GOT3 (cell line): ENCODE measurements at places on chromosomes 7 and 10.

GRCh38 chr10:63833411-63834060, 312.3 kb downstream of the REEP3 start:
- no peak for DNase-seq

DNA sequence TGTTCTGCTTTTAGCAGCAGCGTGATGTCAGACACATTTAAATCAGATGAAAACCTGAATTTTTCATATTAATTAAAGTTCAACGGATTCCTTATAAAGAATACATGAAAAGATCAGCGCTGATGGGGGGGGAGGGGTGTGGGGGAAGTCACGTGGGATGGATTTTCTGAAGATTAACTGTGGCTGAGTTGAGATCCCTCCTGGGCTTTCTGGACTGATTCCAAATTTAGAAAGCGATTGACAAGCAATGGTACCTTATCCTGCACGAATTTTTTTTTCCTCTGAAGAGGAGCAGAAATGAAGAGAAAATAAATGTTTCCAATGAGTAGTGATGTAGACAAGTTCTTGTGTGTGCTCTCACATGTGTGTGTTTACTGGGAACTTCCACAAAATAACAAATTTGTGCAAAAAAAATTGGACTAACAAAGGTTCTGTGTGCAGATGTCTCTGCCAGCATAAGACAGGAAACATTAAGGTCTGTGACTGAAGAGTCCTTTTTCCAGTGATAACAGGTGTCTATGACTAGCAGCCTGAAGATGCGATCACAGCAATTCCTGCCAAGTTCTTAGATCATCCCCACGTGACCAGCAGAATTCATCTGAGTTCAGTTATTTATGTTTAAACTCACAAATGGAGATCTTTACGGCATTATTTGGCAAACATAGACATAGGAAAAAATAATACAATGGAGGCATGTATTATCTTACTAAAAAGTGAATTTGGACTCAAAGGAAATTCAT, 585.2 kb upstream of the CELF2 start:
- no peak for DNase-seq

DNA sequence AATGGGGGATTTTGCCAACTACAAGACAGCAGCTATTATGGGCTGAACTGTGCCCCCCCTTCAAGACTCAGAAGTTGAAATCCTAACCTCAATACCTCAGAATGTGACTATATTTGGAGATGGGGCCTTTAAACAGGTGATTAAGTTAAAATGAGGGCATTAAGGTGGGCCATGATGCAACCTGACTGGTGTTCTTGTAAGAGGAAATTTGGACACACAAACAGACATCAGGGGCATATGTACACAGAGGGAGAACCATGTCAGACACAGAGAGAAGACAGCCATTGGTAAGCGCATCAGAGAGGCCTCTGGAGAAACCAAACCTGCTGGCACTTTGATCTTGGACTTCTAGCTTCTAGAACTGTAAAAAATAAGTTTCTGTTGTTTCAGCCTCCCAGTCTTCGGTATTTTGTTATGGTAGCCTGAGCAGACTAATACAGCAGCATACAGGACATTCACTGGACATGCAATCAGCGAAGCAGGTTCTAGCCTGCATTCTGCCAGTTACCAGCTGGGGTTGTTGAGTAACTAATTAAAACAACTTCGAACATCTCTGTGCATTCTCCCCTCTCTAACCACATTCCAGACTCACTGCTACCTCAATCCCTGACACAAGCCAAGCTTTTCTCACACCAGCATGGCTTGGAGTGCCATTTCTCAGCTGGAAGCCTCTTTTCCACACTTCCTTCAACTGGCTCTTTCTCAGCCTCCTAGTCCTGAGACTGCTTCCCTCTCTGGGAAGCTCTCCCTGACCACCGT, 141.4 kb downstream of the DOCK4 start:
- no peak for DNase-seq

DNA sequence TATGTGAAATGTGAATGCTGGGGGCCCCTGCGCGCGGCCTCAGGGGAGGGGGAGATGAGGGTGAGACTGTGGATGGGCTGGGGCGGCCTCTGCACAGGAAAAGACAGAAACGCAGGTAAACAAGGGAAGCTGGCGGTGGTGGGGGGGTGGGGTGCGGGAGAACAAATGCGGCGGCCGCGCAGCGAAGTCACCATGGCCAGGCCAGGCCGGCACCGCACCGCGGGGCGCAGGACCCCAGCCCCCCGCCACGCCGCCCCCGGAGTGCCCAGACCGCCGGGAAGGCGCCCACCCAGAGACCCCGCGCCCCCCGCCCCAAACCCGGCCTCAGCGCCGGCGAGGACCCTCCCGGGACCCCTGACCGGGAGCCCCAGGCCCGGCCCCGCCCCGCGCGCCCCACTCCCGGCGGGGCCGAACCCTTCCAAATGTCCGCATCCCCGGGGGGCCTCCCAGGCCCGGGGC, 14.5 kb upstream of the DNAAF5 start:
- no peak for DNase-seq

GRCh38 chr7:50473531-50473930, 23.4 kb upstream of the FIGNL1 start:
- DNase-seq: no peak

DNA sequence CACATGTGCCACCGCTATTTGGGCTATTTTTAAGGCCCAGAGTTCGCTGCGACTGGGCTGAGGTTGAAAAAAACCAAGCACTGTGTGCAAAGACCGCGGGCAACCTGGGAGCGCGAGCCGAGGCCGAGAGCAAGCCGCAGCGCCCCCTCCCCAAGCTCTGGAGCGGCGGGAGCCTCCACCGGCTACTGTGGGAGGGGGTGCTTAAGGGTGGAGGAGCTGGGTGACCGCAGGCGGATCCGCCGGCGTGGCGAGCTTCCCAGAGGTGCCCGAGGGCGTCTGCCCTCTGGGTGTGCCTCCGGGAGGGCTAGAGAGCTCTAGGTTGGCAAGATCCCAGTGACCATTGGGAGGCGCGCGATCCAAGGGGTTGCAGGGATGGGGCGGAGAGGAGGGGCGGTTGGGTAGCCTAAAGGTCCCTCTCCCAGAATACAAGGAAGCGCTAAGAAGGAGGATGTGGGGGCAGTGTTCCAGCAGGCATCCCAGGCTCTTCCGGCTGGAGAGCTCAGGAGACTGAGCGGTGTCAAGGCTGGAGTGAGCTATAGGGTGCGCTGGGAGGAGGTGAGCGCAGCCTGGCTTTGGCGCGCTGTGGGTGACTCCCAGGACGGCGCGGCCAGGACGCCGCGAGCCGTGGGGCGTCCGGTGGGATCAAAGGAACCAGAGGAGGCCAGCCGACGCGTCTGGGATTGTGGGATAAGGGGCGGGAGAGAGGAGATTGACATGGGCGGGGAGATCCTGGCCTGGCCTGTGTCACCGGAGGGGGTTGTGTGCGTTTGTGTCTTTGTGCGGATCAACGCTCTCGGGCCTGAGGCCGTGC, 8.0 kb downstream of the DLX5 start:
- DNase-seq: no peak
